ENCODE measurements at places on chromosomes 1 and 21. TPM values are rescaled to one million over a fixed set of nuclear protein-coding genes. Genes with fewer than 3 reads are reported as not detected.

DNA sequence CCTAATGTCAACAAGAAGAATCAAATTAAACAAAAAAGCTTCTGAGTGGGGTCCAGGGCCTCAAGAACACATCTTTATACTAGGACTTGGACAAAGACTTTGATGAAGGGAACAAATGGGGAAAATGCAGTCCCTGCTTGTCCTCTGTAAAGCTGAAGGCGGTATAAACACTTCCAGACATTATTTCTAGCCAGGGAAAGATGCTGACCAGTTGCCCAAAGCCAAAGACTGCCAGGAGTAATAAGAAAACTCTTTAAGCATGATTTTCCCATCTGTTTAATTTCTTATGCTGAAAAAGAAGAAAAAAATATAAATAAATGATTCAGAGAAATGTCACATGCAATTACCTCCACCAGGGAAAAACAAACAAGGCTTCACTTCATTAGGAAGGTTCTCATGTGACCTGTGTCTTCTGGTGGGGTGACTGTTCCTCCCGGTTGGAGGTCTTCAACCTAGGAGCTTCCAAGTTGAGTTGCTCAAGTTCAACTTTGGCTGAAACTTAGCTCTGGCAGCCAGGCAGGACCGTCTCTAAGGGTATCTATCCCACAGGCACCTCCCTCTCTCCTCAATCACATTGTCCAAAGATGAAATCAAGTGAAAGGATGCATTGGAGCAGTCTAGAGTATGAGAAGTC is 65.2 kb upstream of the KCNE2 start:
- DNase-seq: no peak

DNA sequence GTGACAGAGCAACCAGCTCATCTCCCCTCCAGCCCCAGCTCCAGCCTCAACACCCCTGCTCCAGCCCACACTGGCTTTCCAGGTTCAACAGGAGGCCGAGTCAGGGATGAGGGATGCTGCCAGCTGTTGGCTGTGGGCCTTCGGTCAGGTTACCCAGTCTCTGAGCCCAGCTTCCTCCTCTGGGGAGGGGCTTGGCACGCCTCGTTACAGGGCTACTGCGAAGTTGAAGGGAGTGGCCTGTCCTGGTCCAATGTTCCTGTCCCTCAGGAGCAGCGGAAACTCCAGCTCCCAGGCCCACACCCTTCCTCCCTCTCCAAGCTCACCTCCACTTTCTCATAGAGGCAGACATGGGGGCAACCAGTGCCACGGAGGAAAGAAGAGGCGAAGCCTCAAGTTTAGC is 15.1 kb upstream of the TAS1R2 start:
- DNase-seq: no peak

- peak; percentile 96 for DNase-seq
Measured at GRCh38 chr1:16617114-16617631, 3.8 kb upstream of the NBPF1 start.

Gene AXDND1
- 0.20 TPM for total RNA-seq
